ENCODE measurements at places on chromosomes 11 and 22.

DNA sequence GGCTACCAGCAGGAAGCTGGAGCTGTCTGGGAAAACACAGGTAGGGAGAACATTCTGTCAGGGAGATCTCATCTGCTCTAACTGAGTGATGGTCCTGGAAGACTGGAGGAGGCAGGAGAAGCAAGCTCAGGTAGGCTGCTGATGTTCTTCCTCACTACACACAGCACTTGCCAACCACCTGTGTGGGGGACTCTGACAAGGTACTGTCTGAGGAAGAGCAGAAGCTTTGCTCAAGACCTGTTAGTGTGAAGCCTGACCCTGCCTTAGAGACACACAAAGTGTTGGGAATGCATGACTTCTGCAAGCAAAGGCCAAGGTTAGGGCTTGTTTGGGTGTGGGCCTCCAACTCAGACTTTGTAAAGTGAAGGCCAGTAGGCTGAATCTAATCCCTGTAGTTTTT, 46.5 kb downstream of the CHST1 start:
- no peak for DNase-seq

GRCh38 chr11:91790346-91791170, 434.1 kb upstream of the FAT3 start:
- no peak for DNase-seq

GRCh38 chr11:13955971-13956421, 6.5 kb upstream of the SPON1 start:
- peak; percentile 17 for DNase-seq

DNA sequence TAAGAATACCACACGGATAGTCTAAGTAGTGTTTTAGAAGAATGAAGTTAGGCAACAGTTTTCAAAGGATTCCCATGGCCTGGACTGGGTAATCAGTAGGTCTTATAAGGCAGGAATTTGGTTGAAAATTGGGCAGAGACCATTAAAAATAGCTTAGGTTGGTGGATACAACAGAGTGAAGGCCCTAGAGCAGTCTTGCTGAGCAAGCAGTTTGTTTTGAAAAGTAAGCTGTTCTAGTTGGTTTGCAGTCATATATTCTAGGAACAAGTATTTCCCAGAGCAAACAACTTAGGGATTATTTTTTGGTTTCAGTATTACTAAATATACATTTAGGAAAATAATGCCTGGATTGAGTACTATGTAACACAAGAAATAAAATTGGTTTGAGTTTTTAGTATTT, 64.8 kb downstream of the MUC15 start:
- DNase-seq, result no peak

- DNase-seq, result no peak
Measured at GRCh38 chr22:25566898-25567235, 2.4 kb downstream of the GRK3 start.

DNA sequence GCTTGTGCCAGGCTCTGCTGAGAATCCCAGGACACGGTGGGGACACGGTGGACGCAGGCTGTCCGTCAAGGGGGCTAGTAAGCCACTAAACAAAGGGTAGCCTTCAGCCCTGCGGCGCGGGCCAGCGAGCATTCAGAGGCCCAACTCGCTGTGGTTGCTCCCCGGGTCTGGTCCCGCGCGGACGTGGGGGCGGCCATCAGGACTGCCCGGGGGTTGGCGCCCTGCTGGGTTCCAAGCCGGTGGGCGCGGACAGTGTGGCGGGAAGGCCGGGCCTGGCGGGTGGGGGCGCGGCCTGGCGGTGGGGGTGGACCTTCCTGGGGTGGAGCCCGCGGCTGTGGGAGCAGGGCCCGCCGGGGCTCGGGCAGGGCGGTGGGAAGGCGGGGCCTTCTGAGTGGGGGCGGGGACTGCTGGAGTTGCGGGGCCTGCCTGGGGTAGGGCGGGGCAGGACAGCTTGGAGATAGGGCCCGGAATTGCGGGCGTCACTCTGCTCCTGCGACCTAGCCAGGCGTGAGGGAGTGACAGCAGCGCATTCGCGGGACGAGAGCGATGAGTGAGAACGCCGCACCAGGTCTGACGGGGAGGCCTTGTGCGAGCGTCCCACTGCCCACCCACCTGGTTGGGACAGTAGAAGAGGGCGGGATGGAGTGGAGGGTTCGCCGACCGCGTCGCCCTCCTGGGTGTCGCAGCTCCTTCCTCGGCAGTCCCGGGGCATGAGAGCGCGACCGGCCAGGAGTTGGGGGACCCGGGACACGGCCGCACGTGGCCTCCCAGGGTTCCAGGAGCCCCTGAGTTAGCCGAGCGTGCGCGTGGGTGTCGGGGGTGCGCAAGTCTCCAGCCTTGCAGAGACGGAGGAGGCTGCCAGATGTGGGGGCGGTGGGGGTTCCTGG, at the start of gene SERHL2:
Gene SERHL2, plus strand, starts transcription at position 482 of the 887 bp plus-strand sequence. Its CDS starts 65 bp downstream, at position 547.
- DNase-seq, result peak; percentile 54

GRCh38 chr22:23565305-23565914, 14.7 kb downstream of the IGLL1 start:
- DNase-seq, result no peak

DNA sequence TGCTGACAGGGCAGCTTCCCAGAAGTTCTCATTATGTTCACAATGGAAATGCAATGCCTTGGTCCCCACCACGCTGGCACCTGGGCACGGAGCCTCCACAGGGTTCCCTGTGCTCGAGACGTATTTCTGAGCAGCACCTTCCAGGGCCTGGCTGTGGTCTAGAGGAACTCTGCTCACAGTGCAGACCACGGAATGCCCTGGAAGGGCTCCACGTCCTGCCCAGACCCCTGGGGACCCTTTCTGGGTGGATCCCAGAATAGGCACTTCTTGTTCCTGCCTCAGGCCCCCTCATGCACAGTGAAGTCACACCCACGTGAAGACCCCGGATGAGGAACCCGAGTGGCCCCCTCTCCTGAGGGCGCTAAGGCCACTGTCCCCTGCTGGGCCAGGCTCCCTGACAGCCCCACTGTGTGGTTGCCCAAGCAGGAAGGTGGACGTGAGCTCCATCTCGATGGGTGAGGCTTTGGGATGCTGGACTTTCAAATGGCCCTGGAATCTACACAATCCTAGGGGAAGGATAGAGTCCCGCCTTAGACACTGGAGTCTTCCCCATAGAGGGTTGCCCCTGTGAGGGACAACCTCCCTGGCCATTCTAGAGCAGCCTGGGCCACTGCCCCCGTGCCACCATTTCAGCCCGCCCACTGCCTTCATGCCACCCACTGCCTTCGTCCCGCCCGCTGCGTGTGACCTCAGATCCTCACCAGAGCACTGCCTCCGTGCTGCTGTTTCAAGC, 1106.8 kb downstream of the BRD1 start:
- DNase-seq, result no peak

DNA sequence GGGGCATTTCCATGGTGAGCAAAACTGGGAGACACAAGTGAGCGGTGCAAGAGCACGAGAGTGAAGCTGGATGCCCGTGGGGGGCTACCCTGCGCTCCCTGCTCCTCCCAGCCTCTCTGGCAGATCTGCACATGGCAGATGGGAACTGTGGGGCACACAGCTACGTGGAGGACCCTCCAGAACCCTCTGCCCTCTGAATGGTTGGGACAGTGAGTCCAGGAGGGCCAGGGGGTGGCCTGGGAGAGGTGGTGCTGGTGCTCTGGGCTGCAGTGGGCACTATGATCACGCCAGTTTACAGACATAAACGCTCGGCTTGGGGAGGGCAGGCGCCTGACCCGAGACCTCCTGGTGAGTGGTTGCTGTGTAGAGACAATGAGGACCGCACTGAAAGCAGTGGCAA, 205.9 kb downstream of the CTTN start:
- DNase-seq, result no peak

DNA sequence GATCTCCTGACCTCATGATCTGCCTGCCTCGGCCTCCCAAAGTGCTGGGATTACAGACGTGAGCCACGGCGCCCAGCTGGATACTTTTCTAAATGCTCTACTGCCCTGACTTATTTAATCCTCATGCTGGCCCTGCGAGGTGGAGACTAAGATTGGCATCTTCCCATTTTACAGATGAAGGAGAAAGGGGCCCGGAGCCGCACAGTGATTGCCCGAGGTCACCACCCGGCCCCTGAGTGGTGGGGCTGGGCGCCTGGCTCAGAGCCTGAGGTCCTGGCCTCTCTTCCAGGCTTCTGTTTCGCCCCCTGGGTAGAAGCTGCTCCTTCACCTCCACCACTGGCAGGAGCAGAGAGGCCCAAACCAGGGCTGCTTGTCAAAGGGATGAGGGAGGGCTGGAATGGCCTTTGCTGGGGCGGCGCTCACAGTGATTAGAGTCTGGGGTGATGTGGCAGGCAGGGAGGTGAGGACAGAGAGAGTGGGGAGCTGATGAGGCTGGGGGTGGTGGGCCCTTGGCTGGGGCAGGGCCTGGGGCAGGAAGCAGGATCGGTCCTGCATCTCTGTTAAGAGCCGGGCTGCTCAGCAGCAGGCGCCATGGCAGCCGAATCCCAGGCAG, 15.4 kb upstream of the MPPED1 start:
- DNase-seq, result no peak

DNA sequence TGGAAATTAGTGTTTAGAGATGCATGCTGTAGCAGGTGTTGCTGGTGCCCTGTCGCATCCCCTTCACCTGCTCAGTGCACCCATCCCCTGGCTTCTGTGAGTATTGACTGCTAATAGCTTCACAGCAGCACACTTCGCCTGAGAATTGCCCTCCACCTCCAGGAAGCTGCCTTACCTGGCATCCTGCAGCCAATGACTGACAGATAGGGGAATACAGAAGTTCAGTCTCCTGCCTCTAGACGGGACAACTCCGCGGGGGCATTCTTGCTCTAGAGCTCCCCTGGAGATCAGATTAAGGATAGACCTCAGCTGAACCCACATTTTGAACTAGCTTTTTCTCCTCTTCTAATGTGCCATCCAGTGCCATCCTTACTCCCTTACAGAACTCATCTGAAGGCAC, 9.3 kb upstream of the CD3E start:
- no peak for DNase-seq

DNA sequence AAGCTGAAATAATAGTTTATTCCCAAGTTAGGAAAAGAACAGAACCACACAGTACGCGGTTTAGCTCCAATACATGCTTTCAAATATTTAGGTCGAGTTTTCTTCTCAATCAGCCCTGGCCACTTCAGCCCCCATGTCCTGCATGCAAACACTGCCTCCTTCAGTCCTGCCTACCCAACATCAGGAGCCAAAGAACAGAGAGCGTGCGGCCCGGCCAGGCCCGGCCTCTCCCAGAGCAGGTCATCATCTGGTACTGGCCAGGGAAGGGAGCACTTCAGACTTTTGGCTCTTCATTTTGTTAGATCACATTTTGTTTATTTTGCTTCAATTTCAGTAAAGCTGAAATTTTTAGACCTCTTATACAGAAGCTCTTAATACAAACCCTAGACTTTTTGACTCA, 6.7 kb downstream of the BRD1 start:
- DNase-seq, result no peak

- DNase-seq, result no peak
Measured at GRCh38 chr11:7439746-7440320, 45.5 kb upstream of the OLFML1 start.

- peak; percentile 32 for DNase-seq
Measured at GRCh38 chr22:21714786-21715185, 20.8 kb downstream of the YPEL1 start.

Data from fibroblast of skin of left quadriceps (primary cell).